ENCODE measurements at places on chromosomes 2 and 18.

DNA sequence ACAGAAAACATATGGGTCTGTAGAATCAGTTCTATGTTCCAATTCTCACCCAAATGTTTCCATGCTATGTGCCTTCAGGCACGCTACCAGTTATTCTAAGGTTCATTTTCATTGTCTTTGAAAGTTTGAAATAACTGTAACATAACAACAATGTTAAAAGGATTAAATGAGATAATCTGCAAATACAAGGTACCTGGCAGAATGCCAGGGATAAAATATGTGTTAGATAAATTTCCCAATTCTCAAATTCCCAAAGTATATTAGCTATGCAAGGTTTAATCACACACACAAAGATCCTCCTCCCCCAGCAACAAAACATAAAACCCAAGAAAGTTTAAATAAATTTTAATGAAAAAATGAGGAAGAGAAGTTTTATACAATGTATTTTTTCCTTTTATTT is 261.2 kb downstream of the LRP1B start:
- no peak for DNase-seq

DNA sequence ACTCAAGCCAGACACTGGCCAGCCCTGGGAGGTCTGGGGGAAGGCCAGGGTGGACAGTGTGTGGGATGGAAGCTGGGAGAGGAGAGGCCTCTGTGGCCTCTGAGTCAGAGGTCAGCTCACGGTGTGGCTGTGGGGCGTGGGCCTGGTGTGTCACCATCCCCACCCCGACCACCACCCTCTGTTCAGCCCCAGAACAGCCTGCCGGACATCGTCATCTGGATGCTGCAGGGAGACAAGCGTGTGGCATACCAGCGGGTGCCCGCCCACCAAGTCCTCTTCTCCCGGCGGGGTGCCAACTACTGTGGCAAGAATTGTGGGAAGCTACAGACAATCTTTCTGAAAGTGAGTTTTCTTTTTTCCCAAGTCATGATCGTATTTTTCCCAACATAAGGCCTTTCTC is 110.5 kb downstream of the DYSF start:
- no peak for DNase-seq

DNA sequence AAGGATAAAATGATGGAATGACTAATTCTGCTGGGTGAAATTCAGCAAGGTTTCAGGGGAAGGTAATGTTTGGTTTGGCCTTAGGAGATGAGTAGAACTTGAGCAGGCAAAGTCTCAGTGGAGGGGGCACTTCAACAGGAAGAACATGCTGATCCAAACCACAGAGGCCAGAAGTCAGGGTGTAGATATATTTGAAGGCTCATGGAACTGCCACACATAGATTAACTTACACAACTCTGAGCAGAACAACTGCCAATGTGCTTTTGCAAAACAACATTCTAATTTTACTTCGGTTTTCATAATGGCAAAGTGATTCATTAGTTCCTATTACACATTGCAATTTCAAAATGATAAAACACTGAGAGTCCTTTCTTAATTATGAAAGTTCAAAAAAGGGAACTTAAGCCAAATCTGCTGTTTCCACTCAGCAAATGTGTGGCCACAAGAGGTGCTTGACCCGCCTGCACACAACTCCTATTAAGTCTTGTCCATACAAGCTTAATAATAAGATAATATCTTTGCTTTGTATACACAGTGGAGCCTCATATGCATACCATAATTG is 284.8 kb downstream of the MREG start:
- no peak for DNase-seq

DNA sequence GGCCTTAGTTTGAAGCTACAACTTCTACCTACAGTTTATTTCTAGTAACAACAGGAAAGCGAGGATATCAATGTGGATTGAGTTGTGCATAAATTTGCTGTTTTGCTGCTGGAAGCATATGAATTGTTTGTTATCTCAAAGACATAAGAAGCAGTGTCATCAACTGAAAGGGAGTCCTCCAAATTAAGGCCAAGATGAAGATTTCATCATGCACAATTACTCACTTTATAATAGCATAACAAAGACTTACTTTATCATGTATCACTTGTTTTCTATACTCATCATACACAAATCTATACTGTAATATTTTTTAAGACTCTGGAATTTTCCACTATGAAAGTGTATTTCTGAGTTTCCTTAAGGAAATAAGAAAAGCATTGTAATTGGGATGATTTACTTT is 136.1 kb upstream of the FANCL start:
- DNase-seq: no peak

DNA sequence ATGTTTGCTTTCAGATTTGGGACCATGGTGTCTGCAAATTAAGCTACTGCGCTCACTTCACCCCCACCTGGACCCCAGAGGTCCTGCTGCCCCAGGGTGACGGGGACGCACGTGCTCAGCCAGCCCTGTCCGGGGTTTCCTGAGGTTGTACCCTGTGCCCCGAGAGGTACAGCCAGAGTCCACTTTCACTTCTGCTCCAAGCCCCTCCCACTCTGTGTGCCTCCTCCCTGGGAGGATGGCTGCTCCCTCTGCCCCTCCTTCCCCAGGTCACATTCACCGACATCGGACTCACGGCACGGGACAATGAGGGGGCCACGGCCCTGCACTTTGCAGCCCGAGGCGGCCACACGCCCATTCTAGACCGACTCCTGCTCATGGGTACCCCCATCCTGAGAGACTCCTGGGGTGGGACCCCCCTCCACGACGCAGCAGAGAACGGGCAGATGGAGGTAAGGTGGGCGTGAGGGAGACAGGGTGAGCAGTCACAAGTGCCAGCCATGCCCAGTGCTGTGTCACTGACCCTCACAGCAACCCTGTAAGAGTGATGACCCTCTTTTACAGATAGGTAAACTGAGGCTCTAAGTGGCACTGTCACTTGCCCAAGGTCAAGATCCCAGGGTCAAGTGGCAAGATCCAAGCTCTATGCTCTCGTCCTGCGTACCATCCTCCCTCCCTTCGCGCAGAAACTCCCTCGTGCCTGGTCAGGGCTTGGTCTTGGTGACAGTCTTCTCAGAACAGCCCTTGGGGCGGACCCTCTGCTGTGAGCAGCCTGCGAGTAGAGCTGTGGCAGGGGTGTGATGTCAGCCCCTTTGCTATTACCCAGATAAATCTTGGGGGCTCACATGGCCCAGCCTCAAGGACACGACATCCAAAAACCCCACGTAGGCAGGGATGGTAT is 7.6 kb downstream of the ESPNL start:
- no peak for DNase-seq

DNA sequence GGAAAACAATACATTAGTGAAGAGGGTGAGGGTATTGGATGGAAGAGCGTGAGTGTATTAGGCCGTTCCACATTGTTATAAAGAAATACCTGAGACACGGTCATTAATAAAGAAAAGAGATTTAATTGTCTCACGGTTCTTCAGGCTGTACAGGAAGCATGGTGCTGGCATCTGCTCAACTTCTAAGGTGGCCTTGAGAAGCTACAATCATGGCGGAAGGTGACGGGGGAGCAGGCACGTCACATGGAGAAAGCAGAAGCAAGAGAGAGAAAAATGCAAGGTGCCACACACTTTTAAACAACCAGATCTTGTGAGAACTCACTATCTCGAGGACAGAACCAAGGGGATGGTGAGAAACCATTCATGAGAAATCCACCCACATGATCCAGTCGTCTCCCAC is 18.2 kb downstream of the HPCAL1 start:
- DNase-seq: no peak

GRCh38 chr18:26394047-26394654 is 154.2 kb downstream of the KCTD1 start:
- no peak for DNase-seq

All from CD4-positive, alpha-beta T cell treated with Interleukin-17A for 1 hour (primary cell).